ENCODE measurements at places on chromosomes 7 and 10.

DNA sequence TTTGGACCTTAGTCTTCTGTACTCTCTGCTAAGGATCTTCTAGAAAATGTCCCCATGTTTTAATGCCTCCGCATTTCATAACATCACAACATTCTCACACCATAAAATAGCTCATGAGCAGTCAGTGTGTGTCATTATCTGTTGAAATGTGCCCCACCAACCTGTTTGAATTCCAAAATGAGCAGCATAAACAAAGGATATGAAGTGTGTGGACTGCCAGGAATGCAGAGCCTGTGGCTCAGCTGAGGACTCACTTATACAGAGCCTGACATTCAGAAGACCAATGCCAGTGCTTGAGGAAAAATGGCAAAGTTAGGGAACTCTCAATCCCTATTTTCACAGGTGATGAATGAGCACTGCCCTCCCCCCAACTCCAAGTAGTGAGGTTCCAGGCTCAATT is 621.4 kb downstream of the POM121L12 start:
- no peak for DNase-seq

DNA sequence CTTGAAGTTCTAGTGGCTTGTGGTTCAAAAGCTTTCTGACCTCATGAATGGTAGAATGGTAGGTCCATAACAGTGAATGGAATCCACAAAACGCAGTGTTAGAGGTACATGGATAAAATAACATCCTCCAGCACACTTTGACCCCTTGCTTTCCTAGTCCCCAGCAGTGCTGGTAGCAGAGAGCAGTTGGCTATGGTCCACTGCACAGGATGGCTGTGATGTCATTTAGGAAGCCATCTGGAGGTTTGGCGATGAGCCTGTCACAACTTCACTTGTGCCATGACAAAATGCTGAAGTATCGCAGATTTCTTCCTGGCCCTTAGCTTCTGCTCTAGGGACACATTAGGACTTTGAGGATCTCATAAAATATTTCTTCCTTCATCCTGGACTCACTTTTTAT is 300.0 kb upstream of the FZD8 start:
- no peak for DNase-seq

DNA sequence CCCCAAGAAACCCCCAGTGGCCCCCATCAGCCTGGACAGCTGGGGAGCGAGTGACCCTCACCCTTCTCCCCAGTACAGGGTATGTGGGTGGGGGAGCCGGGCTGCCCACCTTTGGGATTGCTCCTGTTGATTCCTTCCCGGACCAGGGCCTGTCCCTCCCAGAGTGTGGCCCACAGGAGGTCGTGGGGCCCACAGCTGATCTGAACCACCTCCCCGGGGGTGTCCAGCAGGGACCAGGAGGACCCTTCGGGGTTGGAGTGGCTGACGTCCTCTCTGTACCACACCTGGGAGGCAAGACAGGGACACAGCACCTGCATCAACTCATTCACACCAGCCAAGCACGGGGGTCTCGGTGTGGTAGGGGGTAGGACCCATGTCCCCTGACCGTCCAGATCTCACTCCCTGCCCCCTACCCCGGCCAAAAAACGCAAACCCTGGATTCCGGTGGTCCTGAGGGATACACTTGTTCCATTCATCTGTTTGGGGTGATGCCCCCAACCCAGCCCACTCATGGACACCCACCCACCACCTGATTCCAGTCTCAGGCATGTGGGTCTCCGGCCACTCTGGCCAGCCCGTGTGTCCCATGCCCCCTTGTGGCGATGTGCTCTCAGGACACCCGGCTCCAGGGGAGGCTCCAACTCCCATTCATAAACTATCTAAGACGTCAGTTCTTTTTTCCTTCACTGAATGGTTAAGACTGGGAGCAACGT is 10.9 kb downstream of the TECPR1 start:
- DNase-seq: no peak

GRCh38 chr7:44674381-44674780 is 68.0 kb downstream of the OGDH start:
- DNase-seq: no peak

- no peak for DNase-seq
These were observed 27.4 kb downstream of the COL1A2 start for GRCh38 chr7:94422136-94422535.

DNA sequence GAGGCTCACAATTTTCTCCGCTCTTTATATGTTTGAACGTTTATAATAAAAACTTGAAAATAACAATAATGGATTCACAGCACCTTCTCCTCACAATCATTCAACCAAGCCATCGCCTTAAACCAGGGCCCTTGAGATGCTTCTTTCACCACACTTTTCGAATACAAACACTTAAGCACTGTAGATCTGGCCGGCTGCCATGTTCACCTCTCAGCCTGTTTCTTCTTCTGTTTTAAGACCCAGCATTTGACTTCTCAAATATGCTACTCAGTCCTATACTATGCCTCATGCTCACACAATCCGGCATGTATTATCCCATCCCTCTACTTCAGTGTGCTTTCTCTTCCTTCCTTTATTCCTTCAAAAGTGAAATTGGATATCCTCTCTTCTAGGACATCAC is 280.6 kb downstream of the TFEC start:
- DNase-seq: no peak

GRCh38 chr10:110074298-110074697 is 66.5 kb downstream of the ADD3 start:
- DNase-seq: no peak

DNA sequence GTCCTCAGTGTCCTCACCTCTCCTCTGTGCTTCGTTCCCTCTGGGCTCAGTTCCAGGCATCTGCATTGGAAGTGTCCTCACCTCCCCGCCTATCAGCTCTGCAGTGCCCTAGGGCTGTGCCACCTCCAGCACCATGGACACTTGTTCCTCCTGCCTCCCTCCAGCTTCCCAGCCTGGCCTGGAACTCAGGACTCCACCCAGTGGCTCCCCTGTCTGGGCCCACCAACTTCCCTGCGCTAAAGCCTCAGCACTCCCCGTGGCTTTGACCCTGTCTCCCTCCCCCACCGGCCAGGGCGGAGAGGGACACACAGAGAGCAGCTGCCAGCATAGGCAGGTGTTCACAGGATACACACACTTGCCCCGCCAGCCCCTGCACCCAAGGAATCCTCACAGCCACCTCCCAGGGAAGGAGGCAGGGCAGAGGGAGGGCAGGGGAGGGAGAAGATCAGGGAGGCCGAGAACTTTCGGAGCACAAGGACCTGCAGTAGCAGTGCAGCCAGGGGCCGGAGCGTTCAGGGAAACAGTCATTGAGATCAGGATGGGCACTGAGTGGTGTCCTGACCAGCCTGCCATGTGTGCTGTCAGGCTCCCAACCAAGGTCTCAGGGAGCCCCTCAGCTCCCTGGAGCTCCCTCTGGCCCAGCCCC is 31.3 kb downstream of the ANXA8 start:
- no peak for DNase-seq

DNA sequence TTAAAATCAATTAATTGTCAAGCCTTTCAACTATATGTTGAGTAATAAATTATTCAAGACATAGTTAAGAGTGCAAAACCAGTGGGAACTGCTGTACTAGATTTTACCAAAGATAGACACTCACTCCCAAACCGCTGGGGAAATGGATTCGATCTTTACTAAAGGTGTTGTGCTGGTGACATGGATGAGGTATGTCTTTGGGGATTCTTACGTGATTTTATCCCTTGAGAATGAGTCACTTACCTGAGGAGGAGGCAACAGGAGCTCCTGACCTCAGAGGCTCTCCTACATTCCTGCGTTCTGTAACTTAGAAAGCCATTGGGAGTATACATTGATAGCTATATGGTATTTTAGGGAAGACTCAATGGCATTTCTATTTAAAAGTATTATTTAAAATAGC is 165.5 kb downstream of the PKD1L1 start:
- DNase-seq: no peak

DNA sequence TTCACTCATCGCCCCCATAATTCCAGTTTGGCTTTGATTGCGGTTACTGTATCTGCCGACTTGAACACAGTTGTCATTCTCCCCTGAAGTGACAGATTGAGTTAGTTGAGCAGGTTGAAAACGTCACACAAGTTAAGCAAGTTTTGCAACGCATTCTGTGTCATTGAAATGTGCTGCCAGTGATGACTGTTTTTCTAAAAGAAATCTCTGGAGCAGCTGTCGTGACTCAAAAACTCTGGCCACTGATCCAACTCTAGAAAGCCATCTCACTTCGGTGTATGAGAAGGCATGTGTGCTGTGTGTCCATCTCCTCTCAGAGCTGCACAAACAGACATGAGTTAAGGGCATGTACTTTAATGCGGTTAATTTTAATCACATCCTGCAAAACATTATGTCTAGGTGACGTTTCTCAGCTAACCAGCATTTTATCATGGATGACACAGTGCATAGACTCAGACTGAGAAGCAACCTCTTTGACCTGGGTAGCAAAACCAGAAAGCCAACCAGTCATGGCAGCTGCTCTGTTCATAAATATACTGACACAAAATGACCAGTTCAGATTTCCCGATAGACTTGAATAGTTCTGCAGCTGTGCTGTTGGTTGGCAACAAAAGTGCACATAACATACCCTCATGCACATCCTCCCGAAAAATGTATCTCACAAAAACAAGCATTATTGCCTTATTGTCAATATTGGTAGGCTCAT is 69.3 kb downstream of the CSTF2T start:
- no peak for DNase-seq

All from cortex of kidney (tissue), 1 donor.